ENCODE measurements at places on chromosomes 12 and 14.

DNA sequence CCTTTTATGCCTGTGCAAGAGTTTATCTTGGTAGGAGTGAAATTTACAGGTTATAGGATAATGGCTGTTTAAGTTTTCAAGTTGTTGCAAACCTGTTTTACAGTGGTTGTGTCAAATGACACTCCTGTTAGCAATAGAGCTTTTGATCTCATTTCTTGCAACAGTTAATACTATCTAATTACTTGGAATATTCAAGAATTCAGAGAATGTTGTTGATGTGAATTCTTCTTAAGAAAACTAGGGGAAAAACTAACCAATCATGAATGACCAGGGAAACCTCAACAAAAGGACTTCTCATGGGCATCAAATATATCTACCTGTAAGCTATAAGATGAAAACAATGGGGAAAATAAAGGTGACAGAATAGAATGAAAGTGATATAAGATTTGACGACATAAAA lies 85.0 kb downstream of the IPO8 start:
- no peak for DNase-seq

- no peak for DNase-seq
These were observed 85.4 kb downstream of the PTCSC3 start for GRCh38 chr14:36091096-36091495.

- DNase-seq = no peak
These were observed 556 bp downstream of the MTHFD1 start for GRCh38 chr14:64388533-64389285.

- DNase-seq = no peak
These were observed 46.7 kb downstream of the SLC4A8 start for GRCh38 chr12:51471111-51471864.

- DNase-seq = no peak
These were observed 366.3 kb downstream of the TMTC2 start for GRCh38 chr12:83052890-83053541.

DNA sequence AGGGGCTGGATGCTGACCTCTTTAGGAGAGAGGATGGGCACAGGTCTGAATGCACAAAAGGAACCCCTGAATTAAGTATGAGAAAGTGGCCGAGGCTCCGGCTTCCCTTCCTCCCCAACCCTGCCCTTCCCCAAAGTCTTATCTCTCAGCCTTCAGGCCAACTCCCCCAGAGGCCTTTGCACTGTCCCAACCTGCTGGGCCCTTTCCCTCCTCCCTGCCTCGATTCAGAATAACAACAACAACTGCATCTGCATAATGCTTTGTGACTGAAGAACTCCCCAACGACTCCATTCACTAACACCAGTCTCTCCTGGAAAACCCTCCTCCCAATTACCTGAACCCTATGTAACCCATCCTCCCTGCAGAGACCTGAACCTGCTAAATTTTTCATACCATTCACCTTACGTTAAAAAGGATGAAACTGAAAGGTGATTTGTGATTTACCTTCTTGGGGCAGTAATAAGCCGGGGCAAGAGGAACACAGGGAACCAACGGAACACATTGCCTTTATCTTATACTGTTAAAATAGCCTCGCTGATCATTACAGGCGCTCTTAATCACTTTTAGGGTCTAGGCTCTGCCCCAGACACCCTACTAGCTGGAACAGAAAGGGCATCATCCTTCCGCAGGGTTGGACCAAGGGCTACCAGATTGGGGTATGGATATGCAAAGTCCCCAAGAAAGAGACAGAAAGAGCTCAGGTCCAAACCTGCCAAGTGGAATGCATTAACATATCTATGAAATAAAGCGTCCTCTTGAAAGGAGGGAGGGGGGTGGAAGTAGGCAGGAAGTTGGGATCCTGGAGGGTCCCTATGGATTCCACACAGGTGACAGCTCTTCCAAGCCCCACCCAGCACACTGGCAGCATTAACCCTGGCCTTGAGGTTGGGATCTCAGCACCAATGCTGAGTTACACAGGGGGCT lies 24.2 kb upstream of the FOXN3 start:
- DNase-seq = no peak

DNA sequence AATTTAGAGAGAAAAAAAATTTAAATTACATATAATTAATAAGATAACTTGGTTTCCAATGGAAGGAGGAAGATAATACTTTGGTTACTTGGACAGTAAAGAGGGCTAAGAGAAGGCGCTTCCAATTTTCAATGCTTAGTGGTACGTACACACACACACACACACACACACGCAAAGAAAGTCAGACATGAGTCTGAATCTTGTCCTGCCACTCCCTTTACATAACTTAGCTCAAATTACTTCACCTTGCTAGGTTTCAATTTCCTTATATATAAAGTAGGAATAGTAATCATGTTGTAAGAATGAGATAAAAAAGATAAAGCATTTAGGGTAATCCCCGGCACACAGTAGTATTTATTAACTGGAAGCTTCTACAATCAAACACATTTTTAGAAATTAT lies 39.7 kb upstream of the VCPKMT start:
- DNase-seq = no peak

DNA sequence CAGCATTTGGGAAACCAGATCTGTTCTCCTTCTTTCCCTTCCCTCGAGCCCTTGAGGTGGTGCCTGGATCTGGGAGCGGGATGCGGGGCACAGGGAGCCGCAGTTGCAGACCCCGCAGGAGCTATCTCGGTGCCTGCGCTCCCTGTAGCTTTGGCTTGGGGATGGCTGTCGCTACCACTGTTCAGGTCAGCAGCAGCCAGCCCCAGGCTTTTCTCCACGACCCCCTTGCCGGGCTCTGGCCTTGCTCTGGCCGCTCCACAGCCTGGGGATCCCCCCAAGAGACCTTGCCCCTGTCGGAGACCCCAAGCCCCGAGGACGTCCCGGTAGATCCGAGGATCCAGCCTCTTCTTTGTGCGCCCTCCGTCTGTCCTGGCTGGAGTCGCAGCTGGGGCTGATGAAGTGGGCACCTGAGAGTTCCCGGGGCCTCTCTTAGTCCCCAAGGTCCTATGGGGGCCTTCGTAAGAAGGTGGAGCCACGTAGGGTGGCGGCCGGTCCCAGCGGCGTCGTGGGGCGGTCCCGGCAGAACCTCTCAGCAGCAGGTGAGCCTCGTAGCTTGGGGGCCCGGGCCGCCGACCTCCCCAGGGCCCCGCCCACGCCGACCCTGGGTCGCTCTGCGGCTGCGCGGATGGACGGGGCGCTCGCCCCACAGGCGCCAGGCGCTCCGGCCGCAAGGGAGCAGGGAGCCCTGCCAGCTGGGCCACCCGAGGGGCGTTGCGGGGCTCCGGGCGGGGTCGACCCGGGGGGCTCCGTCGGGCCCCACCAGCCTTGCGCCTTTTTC lies 1.3 kb downstream of the DDN start:
- no peak for DNase-seq

- DNase-seq = no peak
These were observed 41.5 kb upstream of the FBXO21 start for GRCh38 chr12:117231750-117232149.

- DNase-seq = no peak
These were observed 8.1 kb upstream of the ITPR2 start for GRCh38 chr12:26841085-26841484.

DNA sequence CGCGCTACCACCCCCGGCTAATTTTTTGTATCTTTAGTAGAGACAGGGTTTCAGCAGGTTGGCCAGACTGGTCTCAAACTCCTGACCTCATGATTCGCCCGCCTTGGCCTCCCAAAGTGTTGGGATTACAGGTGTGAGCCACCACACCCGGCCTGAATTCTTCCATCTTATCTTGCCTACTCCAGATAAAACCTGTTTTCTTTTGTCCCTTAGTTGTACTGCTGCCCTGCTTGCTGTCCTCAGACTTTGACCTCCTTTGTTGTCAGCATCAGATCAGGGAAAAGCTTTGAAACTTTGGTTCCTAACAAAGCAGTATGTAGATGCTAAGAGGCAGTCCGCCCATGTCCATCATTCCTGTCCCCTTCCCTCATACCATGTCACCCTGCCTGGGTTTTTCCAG lies 15.9 kb downstream of the COPZ1 start:
- no peak for DNase-seq
